ENCODE measurements at places on chromosomes 3 and 15.

DNA sequence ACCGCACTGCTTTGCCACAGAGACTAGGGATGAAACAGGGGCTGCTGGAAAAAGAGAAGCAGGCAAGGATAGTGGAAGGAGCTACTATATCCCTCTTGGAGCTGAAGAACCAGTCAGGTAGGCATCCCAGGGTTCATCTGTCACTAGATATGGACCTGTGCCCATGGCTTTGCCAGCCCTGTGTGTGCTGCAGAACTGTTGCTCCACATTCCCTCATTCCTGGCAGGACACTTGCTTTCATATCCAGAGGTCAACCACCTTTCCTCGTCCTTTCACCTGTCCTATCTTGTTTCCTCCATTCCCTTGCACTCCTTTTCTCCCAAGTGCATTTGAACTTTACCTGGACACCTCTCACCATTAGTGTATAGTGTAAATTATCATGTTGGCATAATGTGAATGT, 12.0 kb downstream of the SNRK start:
- DNase-seq = no peak

GRCh38 chr3:13878281-13879101, 1.4 kb downstream of the WNT7A start:
- no peak for DNase-seq

GRCh38 chr3:69499422-69499821, 113.5 kb upstream of the FRMD4B start:
- DNase-seq = no peak

GRCh38 chr3:178436773-178437172, 99.5 kb upstream of the KCNMB2 start:
- peak; percentile 65 for DNase-seq

GRCh38 chr15:88650556-88650955, 11.7 kb downstream of the ISG20 start:
- no peak for DNase-seq

- no peak for DNase-seq
Observed at GRCh38 chr3:164723396-164723795, 354.9 kb downstream of the SI start.

GRCh38 chr3:28151608-28152228, 89.7 kb upstream of the CMC1 start:
- no peak for DNase-seq

DNA sequence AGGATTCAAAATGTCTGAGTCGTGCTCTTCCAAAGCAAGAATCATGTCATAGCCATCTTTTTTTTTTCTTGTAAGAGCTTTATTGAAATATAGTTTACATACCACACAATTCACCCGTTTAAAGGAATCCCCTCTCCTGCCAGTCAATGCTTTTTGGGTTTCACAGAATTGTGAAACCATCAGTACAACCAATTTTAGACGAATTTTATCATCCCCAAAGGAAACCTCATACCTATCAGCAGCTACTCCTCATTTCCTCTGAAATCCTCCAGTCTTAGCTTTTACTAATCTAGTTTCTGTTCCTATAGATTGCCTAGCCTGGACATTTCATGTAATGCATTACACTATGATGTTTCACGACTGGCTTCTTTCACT, 39.6 kb downstream of the ADIPOQ start:
- DNase-seq = no peak

- no peak for DNase-seq
Observed at GRCh38 chr3:101466465-101467309, 46.3 kb downstream of the SENP7 start.

- no peak for DNase-seq
Observed at GRCh38 chr3:187013159-187013716, 82.9 kb downstream of the ST6GAL1 start.

DNA sequence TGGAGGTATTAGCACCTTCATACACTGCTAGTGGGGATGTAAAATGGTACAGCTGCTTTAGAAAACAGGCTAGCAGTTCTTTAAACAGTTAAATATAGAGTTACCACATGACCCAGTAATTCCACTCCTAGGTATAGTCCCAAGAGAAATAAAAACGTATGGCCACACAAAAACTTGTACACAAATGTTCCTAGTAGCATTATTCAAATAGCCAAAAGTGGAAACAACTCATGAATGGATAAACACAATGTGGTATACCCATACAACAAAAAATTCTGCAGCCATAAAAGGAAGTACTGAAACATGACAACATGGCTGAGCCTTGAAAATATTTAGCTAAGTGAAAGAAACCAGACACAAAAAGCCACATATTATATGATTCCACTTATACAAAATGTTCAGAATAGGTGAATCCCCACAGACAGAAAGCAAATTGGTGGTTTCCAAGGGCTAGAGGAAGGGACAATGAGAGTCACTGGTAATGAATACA, 40.8 kb upstream of the KLF13 start:
- no peak for DNase-seq

- no peak for DNase-seq
Observed at GRCh38 chr3:52310861-52311575, 5.1 kb upstream of the DNAH1 start.

DNA sequence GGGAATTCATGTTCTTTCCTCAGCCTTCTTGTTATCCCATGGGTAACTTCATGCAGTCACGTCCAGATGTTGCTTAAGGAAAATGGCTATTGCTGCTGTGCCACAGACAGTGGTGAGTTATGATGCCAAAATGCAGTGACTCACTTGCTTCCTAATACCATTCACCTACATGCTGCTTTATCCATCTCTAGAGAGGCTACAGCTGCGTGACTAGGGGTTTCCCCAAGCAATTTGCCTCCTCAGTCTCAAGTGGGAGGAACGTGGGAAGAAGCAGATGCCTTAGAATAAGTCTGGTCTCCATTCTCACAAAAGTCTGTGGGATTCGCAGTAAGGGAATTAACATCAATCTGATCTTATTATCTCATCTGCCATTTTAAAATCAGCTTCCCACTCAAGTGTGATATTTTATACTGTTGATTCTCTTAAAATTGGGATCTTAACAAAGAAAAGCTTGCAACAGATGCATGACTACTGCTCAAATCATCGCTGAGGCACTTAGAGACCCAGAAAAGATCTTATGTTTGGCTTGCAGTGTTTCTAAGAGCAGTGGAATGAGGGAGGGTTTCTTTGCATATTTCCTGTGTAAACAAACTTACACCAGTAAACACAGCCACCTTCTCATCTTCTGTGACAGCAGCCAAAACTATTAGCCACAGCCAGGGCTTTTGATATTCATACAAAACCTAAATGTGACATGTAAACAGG, 62.0 kb upstream of the ACP3 start:
- peak; percentile 61 for DNase-seq

- no peak for DNase-seq
Observed at GRCh38 chr15:62124176-62124972, 40.7 kb downstream of the C2CD4B start.

DNA sequence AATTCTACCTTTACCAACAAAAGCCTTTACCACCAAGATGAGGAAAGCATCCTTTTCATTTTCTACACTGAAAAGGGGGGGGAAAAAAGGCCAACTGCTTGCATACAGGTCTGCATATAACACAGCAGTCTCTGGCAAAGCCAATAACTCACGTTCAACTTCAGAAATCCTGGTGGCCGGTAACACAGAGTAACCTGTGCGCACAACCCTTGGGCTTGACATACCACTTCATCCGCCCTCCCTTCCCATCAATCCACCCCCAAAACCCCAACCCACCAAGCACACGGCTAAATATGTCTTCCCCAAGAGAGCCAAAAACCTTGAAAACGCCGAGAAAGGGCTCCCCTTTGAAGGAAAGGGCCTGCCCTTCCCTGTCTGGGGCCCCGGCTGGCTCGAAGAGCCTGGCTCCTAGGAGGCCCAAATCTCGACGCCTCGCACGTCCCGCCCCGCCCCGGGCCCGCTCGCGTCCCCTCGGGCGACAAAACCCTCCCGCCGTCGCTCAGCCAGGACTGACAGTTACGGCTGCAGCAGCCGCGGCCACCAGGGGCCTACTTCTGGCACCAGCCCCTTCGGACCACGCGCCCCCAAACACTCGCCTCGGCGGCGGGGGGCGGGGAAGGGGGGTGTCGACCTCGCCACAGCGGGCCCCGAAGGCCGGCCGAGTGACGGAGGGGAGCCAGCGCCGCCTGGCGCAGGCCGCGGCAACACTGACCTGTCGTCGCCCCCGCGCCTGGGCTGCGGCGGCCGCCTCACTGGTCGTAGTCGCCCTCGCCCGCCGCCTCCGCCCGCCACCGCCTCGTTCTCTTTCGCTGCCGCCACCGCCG, 835 bp downstream of the UBE3A start:
- peak; percentile 29 for DNase-seq

DNA sequence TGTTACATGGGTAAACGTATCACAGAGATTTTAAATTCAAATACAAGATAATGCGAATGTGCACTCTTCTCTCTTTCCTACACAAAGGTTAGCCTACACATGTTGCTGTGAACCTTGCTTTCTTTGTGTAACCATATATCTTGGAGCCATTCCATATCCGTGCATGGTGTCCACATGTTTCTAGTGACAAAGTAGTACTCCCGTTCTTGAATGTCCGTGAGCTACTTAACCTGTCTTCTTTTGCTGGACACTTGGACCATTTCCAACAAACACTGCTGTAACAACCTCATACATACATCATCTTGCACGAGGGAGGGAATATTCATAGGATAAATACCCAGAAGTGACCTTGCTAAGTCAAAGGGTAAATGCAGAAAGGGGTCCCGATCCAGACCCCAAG, 75.0 kb downstream of the STRIT1 start:
- no peak for DNase-seq

- no peak for DNase-seq
Observed at GRCh38 chr15:58244536-58244935, 106.4 kb downstream of the AQP9 start.

GRCh38 chr3:137041251-137041650, 83.5 kb downstream of the IL20RB start:
- DNase-seq = no peak

- peak; percentile 37 for DNase-seq
Observed at GRCh38 chr3:180048840-180049239, 12.1 kb upstream of the PEX5L start.

DNA sequence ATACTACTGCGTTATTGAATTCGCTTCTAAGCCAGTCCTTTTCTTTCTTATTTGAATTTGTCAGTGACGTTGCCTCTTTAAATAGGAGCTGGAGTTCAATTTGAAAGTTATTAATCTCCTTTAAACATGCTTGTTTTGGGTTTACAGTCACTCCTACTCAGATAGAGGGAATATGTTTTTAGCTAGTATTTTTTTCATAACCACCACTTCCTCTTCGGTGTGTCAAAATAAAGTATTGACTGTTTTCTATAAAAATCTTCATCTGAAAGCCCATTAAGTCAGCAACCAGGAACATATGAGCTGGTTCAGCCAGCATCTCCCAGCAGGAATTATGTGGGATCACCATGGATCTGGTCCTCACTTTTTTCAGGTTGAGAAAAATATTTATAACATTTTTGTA, 772.9 kb downstream of the DIPK2A start:
- no peak for DNase-seq

DNA sequence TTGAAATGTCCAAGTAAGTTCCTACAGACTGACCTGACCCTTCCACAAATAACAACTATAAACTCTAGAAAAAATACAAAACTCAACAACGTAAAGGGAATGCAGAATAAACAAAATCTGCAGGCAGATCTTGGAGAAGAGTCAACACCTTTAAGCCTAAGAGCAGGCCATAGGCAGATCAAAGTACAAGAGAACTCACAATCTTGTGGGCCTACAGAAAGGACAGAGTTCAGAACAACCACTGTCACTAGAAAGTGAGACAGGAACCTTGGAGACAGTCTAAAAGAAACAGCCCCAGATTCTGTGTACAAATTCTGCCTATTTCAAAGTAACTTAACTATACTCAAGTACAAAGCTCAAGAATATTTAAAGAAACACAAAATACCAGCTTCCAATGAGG, 31.0 kb downstream of the NEK4 start:
- no peak for DNase-seq

DNA sequence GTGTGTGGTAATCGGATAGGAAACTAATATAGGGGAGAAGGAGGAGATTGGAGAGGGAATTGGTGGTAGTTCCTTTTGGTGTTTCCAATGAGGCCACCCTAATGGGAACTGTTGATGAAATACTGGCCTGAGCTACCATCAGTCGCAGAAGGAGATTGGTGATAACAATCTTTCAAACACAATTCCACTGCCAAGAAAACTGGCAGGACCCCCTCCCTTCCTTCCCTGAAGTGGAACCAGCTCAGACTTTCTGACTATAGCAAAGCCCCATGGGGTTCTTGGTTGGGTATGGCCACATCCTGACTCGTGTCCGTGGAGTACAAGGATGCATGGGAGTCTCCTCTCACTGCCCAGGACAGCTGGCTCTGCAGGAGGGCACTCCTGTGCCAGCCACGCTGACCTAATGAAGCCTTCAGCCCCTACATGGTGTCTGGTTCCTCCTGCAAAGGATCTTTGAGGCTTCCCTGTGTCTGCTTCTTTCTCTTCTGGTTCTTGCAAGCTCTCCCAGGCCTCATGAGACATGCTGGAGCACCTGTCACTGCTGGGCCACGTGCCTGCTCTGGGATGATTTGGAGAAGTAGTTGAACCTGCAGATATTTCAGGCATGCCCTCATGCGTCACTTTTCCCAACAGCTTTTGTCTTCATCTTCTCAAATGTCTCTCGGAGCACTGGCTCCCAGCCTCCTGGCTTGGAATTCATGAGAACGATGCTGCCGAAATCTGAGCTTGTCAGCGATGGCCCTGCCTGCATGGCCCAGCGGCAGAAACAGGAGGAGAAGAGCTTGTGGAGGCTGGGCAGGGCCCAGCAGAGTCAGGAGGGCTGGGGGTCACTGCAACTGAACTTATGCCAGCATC, 90.0 kb upstream of the ADPGK start:
- no peak for DNase-seq

DNA sequence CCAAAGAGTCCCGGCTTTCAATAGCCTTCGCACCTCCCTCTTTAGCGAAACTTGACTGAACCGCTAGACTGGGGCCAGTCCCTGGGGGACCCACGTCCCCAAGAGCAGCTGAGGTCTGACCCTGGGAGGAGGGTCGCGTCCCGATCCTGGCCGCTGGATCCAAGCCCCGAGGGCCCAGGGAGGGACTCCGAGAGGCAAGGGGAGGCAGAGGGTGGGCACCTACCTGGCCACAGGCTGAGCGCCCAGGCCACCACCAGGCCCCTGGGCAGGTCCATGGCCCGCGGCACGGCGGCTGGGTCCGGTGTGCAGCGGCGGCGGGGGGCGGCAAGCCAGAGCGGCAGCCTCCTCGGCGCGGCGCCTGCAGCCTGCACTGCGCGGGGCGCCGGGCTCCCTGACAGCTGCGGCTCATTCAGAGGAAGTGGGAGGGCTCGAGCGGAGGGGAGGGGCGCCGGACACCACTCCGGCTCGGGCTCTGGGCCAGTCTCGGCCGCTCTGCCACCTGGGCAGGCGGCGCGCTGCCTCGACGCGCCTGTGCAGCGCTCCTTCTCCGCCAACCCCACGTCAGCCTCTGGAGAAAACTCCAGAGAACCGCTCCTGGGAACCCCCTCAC, at the start of gene ITGA11:
ITGA11 (minus strand) TSS at position 372 of the 610 bp plus-strand sequence; CDS start at position 275, 97 bp downstream.
- no peak for DNase-seq

GRCh38 chr3:27366062-27366591, 3.1 kb downstream of the NEK10 start:
- no peak for DNase-seq

DNA sequence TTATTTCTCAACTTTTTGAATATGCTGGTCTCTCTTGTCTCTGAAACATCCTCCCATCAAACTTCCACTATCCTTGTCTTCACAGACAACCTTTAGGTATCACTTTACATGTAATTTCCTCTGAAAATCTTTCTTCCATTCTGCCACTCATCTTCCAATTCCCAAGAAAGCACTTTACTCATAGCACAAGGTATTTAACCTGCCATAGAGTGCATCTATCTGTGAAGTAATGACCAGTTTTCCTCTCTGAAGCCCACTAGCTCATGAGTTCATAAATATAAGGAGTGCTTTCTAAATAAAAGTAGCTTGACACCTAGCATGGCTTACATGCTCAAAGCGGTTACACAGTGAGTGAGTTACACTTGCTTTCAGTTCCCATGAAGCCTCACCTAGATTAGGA, 160.7 kb upstream of the CMC1 start:
- DNase-seq = no peak
